CD4-positive, alpha-beta T cell treated with Interleukin-1 beta for 1 hour (primary cell): ENCODE measurements at places on chromosomes 16 and 17.
A peak's percentile ranks its signal among the peaks of the same experiment; 100 is the strongest.

GRCh38 chr17:64387145-64387473, 3.6 kb downstream of the PECAM1 start:
- no peak for DNase-seq

GRCh38 chr16:29995324-29995910, at the start of gene HIRIP3:
Gene HIRIP3 (minus strand): TSS chr16:29995617. CDS start chr16:29995605, 12 bp downstream.
- DNase-seq: peak; percentile 87

GRCh38 chr16:67430977-67431774, at the start of gene HSD11B2:
Gene HSD11B2 (plus strand): TSS chr16:67431121. CDS start chr16:67431249, 128 bp downstream.
- peak; percentile 24 for DNase-seq

GRCh38 chr16:65117811-65118448, 3.9 kb downstream of the CDH11 start:
- DNase-seq: peak; percentile 7

DNA sequence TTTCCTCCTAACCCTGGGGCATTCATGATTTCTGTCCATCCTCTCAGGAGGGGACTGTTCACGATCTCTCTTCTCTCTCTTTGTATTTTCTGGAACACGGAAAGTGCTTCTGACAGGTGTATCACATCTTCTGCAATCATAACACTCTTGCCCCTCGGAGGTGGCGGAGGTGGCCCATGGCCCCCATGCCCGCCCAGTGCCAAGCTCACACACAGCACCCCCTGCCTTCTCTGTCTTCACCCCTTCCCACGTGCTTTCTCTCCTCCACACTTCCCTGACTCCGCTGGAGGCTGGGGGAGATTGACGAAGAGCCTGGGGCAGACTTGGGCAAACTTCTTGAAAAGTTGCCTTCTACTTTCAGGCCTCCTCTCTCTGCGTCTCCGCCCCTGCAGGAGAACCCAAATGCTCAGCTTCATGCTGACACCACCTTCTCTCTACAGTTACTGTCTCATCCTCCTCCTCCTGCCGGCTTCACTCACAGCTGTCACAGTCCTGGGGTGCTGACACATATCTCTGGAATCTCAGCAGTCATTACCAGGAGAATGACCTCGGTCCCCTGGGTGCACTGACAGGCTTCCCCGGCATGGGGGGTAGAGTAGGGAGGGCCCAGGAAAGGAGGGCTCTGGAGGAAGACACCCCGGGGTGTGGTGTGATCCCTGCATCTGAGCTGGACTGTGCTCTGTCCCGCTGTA, 127.1 kb downstream of the ENGASE start:
- DNase-seq: no peak

- DNase-seq: no peak
These were observed 18.7 kb downstream of the CCDC102A start for GRCh38 chr16:57517397-57518367.

GRCh38 chr17:44408786-44409185, 19.3 kb upstream of the ITGA2B start:
- no peak for DNase-seq

DNA sequence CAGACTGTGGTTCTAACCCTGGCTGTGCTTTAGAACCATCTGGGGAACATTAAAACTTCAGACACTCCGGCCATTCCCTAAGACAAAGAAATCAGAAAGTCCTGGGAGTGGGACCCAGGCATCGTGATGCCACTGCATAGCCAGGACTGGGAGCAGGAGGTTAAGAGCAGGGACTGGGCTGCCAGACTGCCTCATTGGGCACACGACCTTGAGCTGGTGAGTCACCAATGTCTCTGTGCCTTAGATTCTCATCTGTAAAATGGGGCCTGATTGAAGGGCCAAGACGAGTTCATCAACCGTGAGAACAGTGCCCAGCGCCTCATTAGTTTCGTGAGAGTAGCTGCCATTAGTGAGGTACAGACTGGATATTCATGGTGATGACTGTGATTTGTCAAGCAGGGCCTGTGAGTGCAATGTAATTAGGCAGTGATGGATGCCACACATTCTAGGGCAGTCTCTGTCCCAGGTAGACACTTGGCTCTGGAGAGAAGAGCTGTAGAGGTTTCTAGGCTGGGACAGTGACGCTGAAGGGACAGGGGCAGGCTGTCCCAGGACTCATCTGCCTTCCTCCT, 196.8 kb downstream of the NTN1 start:
- no peak for DNase-seq

- DNase-seq: peak; percentile 68
These were observed 2.7 kb downstream of the CLUAP1 start for GRCh38 chr16:3503523-3503922.

- no peak for DNase-seq
These were observed 885.8 kb downstream of the KCNJ2 start for GRCh38 chr17:71055128-71055527.

DNA sequence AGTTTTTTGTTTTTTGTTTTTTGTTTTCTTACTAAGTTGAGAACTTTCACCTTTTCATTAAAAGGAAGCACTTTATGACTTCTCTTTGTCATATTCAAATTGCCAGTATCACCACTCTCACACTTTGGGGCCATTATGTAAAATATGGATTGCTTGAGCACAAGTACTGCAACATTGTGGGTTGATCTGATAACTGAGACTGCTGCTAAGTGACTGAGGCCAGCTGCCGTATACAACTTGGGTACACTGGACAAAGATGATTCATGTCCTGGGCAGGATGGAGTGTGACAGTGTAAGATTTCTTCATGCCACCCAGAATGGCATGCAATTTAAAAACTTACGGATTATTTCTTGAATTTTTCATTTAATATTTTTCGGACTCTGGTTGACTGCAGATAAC, 7.8 kb downstream of the TTC19 start:
- DNase-seq: no peak

DNA sequence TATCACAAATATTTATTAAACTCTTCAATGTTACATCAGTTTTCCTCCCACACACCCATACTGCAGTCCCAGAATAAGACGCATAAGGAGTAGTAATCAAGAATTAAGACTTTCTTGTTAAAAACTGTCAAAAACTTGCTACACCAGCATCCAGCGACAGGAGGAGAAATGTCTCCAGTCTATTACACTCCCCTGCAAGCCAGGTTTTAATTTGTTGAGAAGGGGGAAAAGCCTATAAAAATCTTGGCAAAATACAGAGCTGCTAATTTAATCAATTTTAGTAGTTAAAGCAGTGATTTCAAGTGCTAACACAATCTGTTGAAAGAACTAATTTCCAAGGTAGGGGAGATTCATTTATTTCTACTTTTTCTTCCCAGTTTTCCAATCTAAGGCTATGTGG, 102.0 kb upstream of the MED13 start:
- DNase-seq: no peak

GRCh38 chr17:38431346-38432145, 3.3 kb downstream of the ARHGAP23 start:
- no peak for DNase-seq

DNA sequence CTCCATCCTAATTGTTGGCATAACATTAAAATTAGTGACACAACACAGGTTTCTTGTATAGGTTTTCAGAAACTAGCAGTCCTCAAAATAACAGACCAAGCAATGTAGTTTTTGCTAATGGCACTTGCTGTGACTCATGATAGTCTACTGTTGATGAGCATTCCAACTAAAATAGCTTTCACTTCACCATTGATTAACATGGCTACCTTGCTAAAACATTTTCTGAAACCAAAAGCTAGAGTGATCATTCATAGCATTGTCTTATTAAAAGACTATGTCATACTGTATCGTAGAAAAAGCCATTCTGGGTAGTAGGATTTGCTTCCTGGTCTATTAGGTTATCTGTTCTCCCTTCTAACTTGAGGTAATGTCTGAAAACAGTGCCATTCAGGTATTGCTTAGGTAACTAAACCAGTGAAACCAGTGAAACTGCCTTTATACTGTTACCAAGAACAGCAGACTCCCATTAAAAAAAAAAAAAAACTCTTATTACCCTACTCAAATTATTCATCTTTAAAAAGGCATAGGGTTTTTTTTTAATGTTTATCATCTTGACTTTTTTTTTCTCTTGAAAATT, 2.5 kb upstream of the CLTC start:
- DNase-seq: no peak

DNA sequence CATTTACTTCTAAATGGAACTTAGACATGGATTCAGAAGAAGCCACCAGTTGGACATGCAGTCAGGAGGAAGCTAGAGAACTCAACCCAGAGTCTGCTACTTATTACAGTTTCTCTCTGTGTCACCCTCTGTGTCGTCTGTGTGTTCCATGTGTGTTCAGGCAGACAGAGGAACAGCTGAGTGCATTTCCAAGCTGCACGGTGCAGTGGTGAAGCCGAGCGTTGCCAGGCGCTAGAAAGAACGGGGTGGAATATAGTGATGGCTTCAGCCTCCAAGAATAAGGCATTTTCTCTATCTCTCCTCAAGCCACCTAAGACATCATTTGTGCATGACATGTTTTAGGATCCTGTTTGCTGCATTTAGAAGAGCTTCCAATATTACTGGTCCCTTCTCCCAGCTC, 101.1 kb upstream of the CCL2 start:
- no peak for DNase-seq

DNA sequence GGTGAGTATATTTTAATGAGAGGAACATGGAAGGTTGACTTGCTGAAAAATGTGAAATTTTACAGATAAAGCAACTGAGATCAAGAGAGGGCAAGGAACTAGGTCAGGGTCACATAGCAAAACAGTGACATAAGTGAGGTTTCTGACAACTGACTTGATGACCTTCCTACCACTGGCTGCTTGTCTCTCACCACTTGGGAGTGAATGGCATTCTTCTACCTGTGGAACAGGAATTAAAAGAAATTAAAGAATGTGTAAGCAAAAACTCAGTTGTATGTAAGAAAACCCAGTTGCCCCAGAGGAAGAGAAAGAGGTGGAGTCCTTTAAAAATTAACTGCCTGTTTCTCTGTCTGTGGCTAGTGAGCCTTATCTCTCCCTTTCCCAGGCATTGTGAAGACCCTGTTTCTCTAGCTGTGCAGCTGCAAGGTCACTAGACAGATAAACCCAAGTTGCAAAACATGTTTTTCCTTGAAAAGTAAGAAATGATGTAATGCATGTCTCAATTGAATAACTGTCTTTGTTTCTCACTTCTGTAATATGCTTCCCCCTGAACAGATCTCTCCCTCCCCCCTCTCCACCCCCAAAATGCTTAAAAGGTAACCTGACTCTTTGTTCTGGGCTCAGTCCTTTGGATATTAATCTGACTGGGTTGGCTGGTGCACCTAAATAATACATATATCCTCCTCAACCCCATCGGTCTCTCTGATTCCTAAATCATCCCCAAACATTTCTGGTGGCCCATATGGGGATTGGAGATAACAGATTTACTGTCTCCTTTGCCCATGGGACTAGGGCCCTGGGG, 23.4 kb downstream of the ACSM1 start:
- peak; percentile 4 for DNase-seq

- DNase-seq: no peak
These were observed 45.0 kb downstream of the VMP1 start for GRCh38 chr17:59752446-59752845.

GRCh38 chr17:49745175-49746139, 18.5 kb downstream of the FAM117A start:
- no peak for DNase-seq

GRCh38 chr16:72987480-72987901, 60.4 kb downstream of the ZFHX3 start:
- no peak for DNase-seq

DNA sequence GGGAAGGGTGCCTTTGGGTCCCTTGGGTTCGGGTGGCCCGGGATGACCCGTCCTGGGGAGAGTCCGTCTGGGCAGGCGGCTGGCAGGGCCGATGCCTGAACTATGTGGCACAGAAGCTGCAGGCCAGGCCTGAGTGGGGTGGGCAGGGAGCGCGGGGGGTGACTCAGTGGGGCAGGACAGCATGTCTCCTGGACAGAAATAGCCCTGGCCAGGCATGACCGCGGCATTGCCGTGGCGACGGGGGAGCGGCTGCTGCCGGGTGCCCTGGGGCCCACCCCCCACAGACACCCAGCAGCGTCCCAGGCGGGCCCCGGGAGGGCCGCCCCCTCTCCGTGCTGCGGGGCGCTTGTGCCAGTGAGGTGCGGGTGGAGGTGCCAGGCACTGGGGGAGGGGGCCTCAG, 1.8 kb upstream of the C1QTNF8 start:
- no peak for DNase-seq

DNA sequence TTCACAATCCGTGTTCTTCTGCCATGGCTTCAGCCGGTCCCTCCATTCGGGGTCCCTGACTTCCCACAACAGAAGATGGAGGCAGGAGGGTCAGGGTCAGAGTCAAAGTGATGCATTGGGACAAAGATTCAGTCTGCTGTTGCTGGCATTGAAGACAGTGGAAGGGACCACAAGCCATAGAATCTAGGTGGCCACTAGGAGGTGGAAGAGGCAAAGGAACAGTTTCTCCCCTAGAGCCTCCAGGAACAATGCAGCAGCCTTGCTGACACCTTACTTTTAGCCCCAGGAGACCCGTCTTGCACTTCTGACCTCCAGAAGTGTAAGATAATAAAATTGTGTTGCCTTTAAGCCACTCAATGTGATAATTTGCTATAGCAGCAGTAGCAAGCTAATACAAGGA, 55.9 kb downstream of the MFSD11 start:
- DNase-seq: no peak

DNA sequence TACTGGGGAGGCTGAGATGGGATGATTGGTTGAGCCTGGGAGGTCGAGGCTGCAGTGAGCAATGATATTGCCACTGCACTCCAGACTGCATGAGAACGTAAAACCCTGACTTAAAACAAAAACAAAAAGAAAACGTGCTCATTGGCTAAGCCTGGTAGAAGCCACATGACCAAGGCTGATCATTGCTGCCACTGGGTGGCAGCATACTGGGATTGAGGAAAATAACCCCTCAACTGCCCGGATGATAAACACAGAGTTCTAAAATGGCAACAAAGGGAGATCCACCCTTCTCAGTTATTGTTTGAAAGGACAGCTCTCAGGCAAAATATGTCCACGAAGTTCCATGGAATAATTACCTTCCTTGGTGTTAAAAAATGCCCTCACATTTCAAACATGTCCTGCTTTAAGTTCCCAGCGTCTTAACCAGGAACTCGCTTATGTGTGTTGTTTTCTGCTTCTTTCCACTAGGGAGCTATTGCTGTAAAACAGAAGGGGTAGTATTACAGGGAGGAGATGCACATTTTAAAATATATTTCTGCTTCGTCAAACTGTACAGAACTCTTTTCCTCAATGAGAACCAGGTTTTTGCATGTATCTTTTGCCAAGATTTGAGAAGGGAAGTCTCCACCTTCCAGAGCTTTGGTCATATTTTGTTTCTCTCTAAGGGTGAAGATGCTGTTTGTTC, 675.3 kb downstream of the MAF start:
- peak; percentile 20 for DNase-seq

GRCh38 chr16:27924411-27925118, 138.9 kb downstream of the GSG1L start:
- DNase-seq: no peak

- DNase-seq: no peak
These were observed 162.6 kb downstream of the XYLT1 start for GRCh38 chr16:17308186-17308585.

- DNase-seq: no peak
These were observed 21.0 kb downstream of the MYLK3 start for GRCh38 chr16:46727184-46727583.

GRCh38 chr17:46974086-46974485, 5.0 kb downstream of the RPRML start:
- DNase-seq: no peak

- peak; percentile 86 for DNase-seq
These were observed 2.2 kb downstream of the ZNF276 start for GRCh38 chr16:89723279-89724250.
